Cardiac muscle cell (in vitro differentiated cells and primary cell): ENCODE measurements at places on chromosomes 1 and 21. TPM values are rescaled to one million over a fixed set of nuclear protein-coding genes. Genes with fewer than 3 reads are reported as not detected.

- H3K36me3 ChIP-seq: peaks cover 9% of the 10 kb centered on the region
- H3K4me1 ChIP-seq: no peaks in the 10 kb centered on the region
- DNase-seq: no peak
- no peak overlapping the region for H3K4me3 ChIP-seq
These were observed 66.4 kb downstream of the PHTF1 start for GRCh38 chr1:113692824-113693431.

- H3K27me3 ChIP-seq: no peaks in the 10 kb centered on the region
- no peak overlapping the region for H3K4me3 ChIP-seq
- no peaks in the 10 kb centered on the region for H3K4me1 ChIP-seq
These were observed 43.0 kb downstream of the PPP2R5A start for GRCh38 chr1:212328248-212328647.

DNA sequence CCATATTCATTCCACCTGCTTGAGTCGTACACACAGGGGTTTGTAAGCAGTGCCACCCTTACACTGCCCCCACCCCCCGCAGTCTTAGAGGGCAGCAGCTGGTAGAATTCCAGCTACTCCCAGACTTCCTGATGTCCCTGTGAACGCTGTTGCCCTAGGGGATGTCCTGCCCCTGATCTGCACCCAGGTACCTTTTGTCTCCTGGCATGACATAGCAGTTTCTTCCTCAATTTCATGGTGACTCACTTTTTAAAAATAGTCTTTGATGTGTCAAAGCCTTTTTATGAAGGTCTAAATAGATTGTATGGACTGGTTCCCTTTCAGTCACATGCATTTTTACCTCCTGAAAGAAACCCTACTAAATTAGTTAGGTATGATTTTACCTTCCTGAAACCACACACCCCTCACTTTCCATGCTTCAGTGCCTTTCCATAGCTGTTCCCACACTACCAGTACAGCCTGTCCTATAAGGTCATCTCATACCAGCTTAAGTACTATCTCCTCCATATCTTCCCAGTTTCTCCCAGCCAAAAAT is 76.4 kb downstream of the ST3GAL3 start:
- H3K4me3 ChIP-seq: no peak overlapping the region
- H3K27ac ChIP-seq: no peak overlapping the region
- no peak for DNase-seq

- no peaks in the 10 kb centered on the region for H3K36me3 ChIP-seq
- H3K27me3 ChIP-seq: no peaks in the 10 kb centered on the region
- no peak overlapping the region for H3K27ac ChIP-seq
- no peaks in the 10 kb centered on the region for H3K4me1 ChIP-seq
- H3K4me3 ChIP-seq: no peak overlapping the region
- DNase-seq: peak; percentile 83
These were observed 18.7 kb upstream of the SLAMF1 start for GRCh38 chr1:160665330-160666078.

DNA sequence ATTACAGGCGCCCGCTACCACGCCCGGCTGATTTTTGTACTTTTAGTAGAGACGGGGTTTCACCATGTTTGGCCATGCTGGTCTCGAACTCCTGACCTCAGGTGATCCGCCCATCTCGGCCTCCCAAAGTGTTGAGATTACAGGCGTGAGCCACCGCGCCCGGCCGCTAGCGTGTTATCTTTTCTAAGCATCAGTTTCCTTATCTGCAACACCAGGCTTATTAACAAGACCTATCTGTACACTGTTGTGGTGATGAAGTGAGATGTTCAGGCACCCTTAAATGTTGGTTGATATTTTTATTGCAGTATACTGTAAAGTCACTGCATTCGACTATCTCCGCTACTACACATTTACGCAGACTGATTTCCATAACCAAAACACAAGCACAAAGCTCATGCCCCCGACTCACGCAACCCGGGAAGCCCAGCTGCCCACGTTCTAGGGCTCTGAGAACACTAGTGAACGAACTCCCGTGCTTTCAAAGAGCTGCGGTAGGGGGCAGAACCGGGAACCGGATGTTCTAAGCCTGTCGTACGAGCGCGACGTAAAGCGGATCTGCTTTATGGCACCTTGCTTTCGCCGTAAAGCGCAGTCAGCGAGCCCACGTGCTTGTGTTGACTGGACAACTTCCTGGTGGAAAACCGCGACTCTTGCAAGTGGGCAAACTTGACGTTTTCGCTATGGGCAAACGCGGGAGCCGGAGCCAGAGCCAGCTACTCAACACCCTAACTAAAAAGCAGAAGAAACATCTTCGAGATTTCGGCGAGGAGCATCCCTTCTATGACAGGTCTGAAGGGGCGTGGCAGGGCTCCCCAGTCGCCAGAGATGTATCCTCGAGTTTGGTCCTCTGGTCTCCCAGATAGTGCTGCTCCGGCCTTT is at the start of gene UTP25:
Gene UTP25 (plus strand): TSS at position 589 of the 879 bp plus-strand sequence. CDS start 92 bp downstream, at position 681.
- peak; percentile 98 for DNase-seq
- H3K27me3 ChIP-seq: no peaks in the 10 kb centered on the region
- no peak within 1 kb of the TSS for H3K27ac ChIP-seq
- peak within 1 kb of the TSS; percentile 93 for H3K4me3 ChIP-seq
- H3K4me1 ChIP-seq: no peaks in the 10 kb centered on the region

- H3K27me3 ChIP-seq: no peaks in the 10 kb centered on the region
- H3K27ac ChIP-seq: no peak overlapping the region
- no peak overlapping the region for H3K4me3 ChIP-seq
- DNase-seq: no peak
- H3K36me3 ChIP-seq: peaks cover 12% of the 10 kb centered on the region
These were observed 87.9 kb downstream of the ARHGEF10L start for GRCh38 chr1:17627239-17628052.

- no peak within 1 kb of the TSS for H3K27ac ChIP-seq
- H3K36me3 ChIP-seq: peaks cover 11% of the 10 kb centered on the region
- peak within 1 kb of the TSS; percentile 92 for H3K4me3 ChIP-seq
- H3K4me1 ChIP-seq: no peaks in the 10 kb centered on the region
- DNase-seq: peak; percentile 46
- no peaks in the 10 kb centered on the region for H3K27me3 ChIP-seq
These were observed at the start of gene B4GALT2 for GRCh38 chr1:43978551-43979260. B4GALT2 (plus strand) TSS chr1:43979210; CDS start chr1:43981161, 1,951 bp downstream.

DNA sequence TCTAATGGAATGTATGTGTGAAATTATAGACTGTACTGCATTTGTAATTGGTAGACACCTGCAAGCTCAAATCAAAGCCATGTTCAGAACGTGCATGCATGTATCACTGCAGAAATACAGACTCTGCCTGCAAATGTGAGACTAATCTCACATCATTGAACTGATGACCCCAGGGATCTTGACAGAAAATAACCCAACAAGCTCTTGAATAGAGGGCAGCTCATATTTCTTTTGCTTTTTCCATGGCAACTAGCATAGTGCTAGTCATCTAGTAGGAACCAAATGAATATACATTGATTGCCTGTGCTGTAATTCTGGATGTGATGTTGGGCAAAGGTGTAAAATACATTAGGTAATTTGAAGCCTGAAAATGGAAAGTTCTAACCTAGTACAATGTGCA is 62.4 kb downstream of the PTPRC start:
- peaks cover 4% of the 10 kb centered on the region for H3K27me3 ChIP-seq
- H3K27ac ChIP-seq: no peak overlapping the region
- no peak for DNase-seq
- H3K4me1 ChIP-seq: no peaks in the 10 kb centered on the region

DNA sequence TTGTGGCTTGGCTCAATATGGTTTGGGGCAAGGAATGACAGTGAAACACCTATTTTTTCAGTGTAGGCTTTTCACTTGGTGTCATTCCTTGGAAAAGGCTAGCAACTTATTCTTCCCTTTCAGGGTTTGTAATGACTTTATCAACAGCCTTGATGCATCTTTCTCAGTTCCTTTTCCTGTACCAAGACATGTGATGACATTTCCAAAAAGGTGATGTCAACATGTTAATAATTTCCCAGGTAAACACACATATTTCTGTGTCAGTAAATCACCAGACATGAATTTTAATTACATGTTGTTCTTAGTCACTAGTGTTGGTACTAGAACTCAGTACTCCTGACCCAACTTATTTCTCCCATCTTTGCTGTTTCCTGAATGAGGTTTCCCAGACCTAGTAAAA is 37.8 kb upstream of the RRP15 start:
- peaks cover 6% of the 10 kb centered on the region for H3K4me1 ChIP-seq
- DNase-seq: no peak
- no peak overlapping the region for H3K4me3 ChIP-seq
- no peak overlapping the region for H3K27ac ChIP-seq

GRCh38 chr21:45791562-45792418 is 148.3 kb downstream of the PCBP3 start:
- DNase-seq: no peak
- H3K36me3 ChIP-seq: no peaks in the 10 kb centered on the region
- no peaks in the 10 kb centered on the region for H3K27me3 ChIP-seq
- H3K27ac ChIP-seq: no peak overlapping the region
- no peaks in the 10 kb centered on the region for H3K4me1 ChIP-seq

DNA sequence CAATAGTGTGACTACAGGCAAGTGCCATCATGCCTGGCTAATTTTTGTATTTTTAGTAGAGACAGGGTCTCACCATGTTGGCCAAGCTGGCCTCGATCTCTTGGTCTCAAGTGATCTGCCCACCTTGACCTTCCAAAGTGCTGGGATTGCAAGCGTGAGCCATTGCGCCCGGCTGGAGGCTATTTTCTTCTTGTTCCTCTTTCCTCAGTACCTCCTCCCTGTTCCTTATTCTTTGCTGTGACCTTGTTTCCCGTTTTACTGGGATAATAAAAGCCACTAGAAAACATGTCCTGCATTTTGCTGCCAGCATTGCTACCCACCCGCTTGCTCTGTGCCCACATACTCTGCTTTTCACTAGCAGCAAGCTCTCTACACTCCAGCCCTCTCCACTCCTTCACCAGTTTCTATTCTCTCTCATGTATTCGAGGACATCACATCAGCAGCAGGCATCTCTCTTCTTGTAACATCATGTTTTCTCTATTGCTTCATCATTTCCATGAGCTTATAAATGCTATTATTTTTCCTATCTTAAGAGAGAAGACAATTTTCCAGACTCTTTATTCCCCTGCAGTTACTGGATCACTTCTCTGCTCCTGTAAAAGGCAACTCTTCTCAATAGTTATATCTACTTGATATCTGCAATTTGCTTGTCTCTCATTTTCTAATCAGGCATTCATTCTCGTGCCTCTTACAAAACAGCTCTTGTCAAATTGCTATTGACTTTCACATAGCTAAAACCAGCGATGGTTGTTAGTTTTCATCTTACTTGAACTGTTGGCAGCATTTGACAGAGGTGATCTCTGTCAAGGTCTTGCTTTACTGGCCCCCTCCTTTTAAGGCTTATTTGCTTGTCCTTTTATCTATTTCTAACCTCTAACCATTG is 34.5 kb upstream of the C21orf91 start:
- no peaks in the 10 kb centered on the region for H3K36me3 ChIP-seq
- DNase-seq: no peak
- H3K4me1 ChIP-seq: peaks cover 8% of the 10 kb centered on the region
- H3K4me3 ChIP-seq: no peak overlapping the region
- H3K27me3 ChIP-seq: no peaks in the 10 kb centered on the region
- H3K27ac ChIP-seq: no peak overlapping the region

- no peaks in the 10 kb centered on the region for H3K27me3 ChIP-seq
- DNase-seq: no peak
- no peaks in the 10 kb centered on the region for H3K4me1 ChIP-seq
- no peaks in the 10 kb centered on the region for H3K36me3 ChIP-seq
- no peak overlapping the region for H3K4me3 ChIP-seq
These were observed 89.5 kb downstream of the STUM start for GRCh38 chr1:226638001-226638601.

DNA sequence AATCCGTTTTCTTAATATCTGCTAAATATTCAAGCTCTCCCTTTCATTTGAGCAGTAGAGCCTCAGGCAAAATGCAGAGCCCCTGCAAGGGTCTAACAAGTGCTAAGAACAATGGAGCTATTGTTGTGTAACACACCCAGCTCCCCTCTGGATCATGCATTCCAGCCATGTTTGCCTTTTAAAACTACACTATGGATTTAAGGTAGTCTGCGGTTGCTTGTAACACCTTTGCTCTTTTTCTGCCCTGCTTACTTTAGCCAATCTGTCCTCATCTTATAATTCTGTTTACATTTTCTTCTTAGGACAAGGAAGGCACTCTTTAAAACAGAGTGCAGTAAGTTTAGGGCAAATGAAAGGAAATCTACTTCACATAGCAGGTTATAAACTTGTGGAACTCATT is 60.0 kb upstream of the C1orf105 start:
- no peak overlapping the region for H3K4me3 ChIP-seq
- H3K36me3 ChIP-seq: no peaks in the 10 kb centered on the region
- H3K27ac ChIP-seq: no peak overlapping the region
- no peak for DNase-seq
- peaks cover 19% of the 10 kb centered on the region for H3K4me1 ChIP-seq
- H3K27me3 ChIP-seq: no peaks in the 10 kb centered on the region

GRCh38 chr1:185787238-185787637 is 53.0 kb downstream of the HMCN1 start:
- H3K36me3 ChIP-seq: no peaks in the 10 kb centered on the region
- H3K4me3 ChIP-seq: no peak overlapping the region
- no peaks in the 10 kb centered on the region for H3K27me3 ChIP-seq
- H3K4me1 ChIP-seq: peaks cover 45% of the 10 kb centered on the region
- H3K27ac ChIP-seq: peak overlapping the region; percentile 90

- H3K36me3 ChIP-seq: no peaks in the 10 kb centered on the region
- peak; percentile 73 for DNase-seq
- H3K4me1 ChIP-seq: peaks cover 11% of the 10 kb centered on the region
- H3K4me3 ChIP-seq: no peak overlapping the region
- peak overlapping the region; percentile 7 for H3K27ac ChIP-seq
These were observed 68.8 kb upstream of the WDR26 start for GRCh38 chr1:224503161-224504118.

IL20 gene
- polyA plus RNA-seq: not detected in 2 replicates

C8A gene
- not detected in 2 replicates for polyA plus RNA-seq

FOXO6 gene
- polyA plus RNA-seq: 10.7 and 18.6 TPM in 2 replicates

CLCA1 gene
- polyA plus RNA-seq: not detected in 2 replicates

TMPRSS2 gene
- not detected in 2 replicates for polyA plus RNA-seq

SMIM12 gene
- polyA plus RNA-seq: 57.2 and 61.2 TPM in 2 replicates

HPDL gene
- polyA plus RNA-seq: 1.3 and 4.7 TPM in 2 replicates

SPRR2G gene
- not detected in 2 replicates for polyA plus RNA-seq

KRTAP12-2 gene
- polyA plus RNA-seq: not detected in 2 replicates

YY1AP1 gene
- 42.0 and 43.3 TPM in 2 replicates for polyA plus RNA-seq

VSIG8 gene
- not detected in 2 replicates for polyA plus RNA-seq

RGS16 gene
- polyA plus RNA-seq: 0.93 and 2.0 TPM in 2 replicates

HSPB7 gene
- 1,782 and 2,165 TPM in 2 replicates for polyA plus RNA-seq

SLC1A7 gene
- 0.15 TPM in 1 of 2 replicates, not detected in the other for polyA plus RNA-seq

HMGB4 gene
- not detected in 2 replicates for polyA plus RNA-seq
